Activated CD8-positive, alpha-beta T cell treated with anti-CD3 and anti-CD28 coated beads for 36 hours (primary cell): ENCODE measurements at places on chromosomes 6 and 20. TPM values are rescaled to one million over a fixed set of nuclear protein-coding genes. Genes with fewer than 3 reads are reported as not detected.
A peak's percentile ranks its signal among the peaks of the same experiment; 100 is the strongest.

NKAIN4 gene
- not detected for total RNA-seq

- DNase-seq: no peak
Measured at GRCh38 chr20:43765916-43766315, 39.1 kb upstream of the GTSF1L start.

CCN6 gene
- not detected for total RNA-seq

SPTLC3 gene
- total RNA-seq: 0.72 TPM

DNA sequence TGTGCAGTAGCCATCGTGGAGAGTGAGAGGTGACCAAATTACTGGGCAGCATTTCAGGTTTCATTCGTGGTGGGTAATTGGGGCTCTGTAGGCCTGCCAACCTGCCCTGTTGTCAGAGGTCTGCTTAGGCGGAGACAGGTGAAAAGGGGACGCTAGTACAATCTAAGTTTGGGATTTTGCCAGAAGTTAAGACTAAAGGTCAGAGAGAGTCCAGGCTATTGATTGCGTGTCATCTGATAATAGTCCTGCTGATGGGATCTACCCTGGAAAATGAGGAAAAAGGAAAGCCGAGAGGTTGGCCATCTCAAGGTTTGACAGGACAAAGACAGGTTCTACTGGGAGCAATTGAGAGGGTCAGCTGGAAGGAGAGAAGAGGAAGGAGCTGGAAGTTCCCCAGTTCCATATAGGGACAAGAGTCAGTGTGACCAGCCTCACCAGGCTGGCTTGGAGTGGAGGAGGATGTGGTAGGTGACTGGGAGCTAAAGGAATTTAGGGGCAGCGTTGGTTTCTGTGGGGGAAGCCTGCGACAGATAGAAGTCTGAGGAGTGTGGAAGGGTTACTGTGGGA is 10.9 kb downstream of the ARFGEF2 start:
- DNase-seq: no peak

- DNase-seq: no peak
Measured at GRCh38 chr20:7637184-7637583, 303.1 kb downstream of the HAO1 start.

GRCh38 chr20:20820104-20820503 is 107.7 kb upstream of the RALGAPA2 start:
- no peak for DNase-seq

- no peak for DNase-seq
Measured at GRCh38 chr6:16966791-16967469, 134.9 kb upstream of the STMND1 start.

DNA sequence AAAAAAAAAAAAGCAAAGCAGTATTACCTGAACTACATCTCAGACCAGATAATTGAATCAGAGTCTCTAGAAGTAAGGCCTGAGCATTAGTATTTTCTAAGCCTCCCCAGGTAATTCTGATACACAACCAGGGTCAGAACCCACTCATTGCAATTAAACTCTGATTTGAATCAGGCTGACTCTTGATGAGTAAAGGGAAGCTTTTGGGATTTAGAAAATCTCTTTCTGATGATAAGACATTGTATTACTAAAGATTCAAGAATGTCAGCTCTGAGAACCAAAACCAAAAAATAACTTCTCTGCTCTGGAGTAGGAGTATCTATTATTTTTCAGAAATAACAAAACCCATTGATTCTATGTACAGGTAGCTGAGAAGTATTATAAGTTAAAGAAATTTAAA is 100.1 kb upstream of the COL21A1 start:
- no peak for DNase-seq

GRCh38 chr6:80348263-80348662 is 241.8 kb downstream of the BCKDHB start:
- no peak for DNase-seq

- DNase-seq: no peak
Measured at GRCh38 chr6:125988280-125988679, 1.9 kb downstream of the TRMT11 start.

SCAF8 gene
- 31.3 TPM for total RNA-seq

DNA sequence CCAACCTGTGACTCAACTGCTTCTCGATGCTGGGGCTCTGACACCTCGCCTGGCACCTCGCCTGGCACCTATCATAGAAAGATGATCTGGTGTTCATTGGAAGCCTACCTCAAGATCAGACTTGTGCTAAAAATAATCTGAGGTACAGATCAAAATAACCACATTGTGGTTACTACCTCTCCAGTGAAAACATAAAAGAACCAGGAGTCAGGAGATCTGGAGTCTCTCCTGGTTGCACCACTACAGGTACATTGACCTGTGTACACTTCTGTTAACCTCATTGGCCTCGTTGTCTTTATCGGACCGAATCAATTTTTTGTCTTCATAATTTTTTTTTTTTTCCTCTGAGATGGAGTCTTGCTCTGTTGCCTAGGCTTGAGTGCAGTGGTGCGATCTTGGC is 695.9 kb downstream of the HDGFL1 start:
- DNase-seq: no peak

DNA sequence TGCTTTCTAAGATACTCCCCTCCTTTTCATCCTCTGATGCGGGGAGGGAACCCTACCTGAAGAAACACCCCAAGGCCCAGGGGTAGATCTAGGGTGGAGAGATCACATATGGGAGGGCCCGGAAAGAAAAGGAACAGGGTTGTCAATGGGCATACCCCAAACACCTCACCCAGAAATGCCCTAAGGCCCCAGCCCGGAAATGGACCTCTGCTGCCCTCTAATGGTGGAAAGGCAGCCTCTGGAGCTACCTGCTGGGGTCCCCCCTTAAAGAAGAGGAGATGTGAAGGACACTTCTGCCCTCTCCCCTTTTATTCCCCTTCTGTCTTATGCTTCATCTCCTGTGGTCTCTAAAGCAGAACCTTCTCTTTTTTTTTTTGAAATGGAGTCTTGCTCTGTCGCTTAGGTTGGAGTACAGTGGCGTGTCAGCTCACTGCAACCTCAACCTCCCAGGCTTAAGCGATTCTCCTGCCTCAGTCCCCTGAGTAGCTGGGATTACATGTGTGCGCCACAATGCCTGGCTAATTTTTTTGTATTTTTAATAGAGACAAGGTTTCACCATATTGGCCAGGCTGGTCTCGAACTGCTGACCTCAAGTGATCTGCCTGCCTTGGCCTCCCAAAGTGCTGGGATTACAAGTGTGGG is 458 bp upstream of the ARMC12 start:
- peak; percentile 91 for DNase-seq

DNA sequence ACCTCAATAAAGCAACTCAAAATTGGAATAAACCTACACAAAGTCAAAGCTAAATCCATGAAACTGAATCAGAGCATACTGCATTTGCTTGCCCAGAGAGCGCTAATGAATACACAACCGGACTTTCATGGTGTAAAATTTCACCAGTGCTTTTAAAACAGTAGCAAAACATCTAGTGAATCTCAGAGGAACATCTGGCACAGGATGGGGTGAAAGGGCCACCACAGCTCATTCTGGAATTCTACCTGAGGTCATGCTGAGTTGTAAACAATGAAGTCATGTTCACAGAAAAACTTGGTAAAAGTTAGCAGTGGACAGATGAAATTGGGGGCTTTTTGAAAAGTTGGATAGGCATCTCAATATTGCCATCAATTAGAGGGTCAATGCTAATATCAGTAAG is 125.6 kb upstream of the STXBP5 start:
- DNase-seq: no peak

DNA sequence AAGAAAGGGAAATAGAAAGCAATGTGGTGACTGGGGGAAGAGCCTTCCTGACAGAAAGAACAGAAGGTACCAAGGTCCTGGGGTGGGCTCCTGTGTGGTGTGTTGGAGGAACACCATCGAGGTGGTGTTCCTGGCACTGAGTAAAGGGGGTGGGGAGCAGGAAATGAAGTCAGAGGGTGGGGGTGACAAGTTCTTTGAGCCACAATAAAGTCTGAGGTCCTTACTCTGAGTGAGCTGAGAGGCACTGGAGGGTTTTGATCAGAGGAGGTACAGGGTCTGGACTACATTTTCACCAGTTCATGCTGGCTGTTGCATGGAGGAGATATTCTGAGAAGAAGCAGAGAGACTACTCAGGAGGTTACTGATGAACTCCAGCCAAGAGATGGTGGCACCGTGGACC is 198.2 kb downstream of the GMPR start:
- DNase-seq: peak; percentile 61

- no peak for DNase-seq
Measured at GRCh38 chr20:57553376-57554018, 7.4 kb upstream of the PCK1 start.

GRCh38 chr6:168865-169455 is 123.3 kb upstream of the DUSP22 start:
- DNase-seq: no peak

DNA sequence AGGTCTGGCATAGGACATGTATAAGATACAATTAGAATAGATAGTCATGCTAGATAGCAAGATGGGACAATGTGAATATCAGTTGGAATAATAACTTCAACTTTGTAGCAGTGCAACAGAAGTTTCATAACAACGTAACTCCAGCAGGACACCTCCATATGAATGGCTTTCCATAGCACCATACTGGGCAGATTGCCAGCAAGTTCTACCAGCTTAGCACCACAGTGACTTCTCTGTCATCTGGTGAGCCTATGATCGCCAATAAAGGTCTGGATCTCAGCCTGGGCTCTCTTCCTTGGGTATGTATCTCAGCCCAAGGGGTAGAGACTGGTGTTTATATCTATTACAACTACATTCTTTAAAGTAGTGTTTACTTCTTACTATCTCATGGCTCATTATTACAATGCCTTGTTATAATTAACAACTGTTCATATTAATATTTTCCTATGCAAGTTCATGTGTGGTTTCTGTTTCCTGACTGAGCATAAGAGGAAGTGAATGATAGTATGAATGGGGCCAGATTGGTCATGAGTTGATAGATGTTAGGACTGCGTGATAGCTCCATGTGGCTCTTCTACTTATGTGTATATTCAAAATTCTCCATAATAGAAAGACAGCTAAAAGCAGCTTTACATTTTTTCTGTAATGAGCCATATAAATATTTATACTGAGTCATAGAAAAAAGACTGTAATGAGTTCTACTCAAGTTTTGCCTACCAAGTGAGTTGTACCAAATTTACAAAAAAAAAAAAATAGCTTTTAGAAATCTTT is 22.9 kb downstream of the HTR1B start:
- no peak for DNase-seq

MUCL3 gene
- not detected for total RNA-seq

GRCh38 chr6:141541581-141542324 is 591.0 kb upstream of the GJE1 start:
- DNase-seq: no peak

DNA sequence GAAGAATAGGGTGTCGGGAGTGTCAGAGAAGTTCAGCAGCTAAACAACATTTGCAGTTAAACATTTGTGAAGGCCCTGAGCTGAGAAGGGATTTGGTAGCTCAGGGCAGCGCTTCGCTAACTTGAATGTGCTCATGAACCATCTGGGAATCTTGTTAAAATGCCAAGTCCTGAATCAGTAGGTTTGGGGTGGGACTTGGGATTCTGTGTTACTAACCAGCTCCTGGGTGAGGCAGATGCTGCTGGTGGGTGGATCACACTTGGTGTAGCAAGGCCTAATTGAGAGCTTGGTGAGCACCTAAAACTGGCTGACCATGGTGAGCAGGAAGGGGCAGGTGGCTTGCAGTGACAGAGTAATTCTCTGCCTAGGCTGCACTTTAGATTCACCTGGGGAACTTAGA is 5.9 kb downstream of the PTPRA start:
- DNase-seq: no peak

- peak; percentile 69 for DNase-seq
Measured at GRCh38 chr6:149065658-149066556, 251.6 kb upstream of the TAB2 start.

- no peak for DNase-seq
Measured at GRCh38 chr20:57536771-57537724, 12.1 kb upstream of the CTCFL start.

DNA sequence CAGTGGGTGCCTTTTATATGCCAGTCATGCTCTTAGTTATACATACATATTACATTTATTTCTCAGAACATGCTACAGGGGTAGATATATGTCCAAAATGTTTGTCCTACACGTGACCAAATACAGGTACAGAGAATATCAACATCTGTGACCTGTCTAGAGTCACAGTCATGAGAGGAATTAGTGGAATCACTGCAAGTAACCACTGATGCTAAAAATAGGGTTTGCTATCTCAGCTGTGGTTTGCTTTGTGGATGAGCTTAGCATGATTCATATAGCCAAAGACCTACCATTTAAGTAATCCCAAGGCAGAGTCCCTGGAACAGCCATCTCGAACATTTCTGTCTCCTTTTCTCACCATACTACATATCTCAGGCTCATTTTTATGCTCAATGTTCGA is 32.3 kb downstream of the GSTA3 start:
- DNase-seq: no peak

PRKN gene
- total RNA-seq: 1.4 TPM

DNA sequence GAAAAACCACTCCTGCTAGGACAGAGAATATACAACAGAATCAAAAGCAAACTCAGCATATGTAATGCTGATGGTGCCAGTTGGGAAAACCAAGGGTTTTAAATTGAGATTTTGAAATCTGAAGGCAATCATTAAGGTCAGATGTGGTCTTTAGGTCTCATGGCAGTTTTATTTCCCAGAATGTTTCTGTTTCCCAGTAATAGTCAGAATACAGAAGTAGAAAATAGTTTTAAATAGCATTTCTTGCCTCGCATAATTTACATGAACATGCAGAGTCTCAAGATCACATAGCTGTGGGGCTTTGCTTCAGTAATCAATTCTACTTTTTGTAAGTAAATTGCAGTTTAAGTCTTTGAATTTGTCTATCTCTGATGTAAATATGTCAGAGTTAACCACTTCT is 58.1 kb downstream of the RNF144B start:
- DNase-seq: no peak

DNA sequence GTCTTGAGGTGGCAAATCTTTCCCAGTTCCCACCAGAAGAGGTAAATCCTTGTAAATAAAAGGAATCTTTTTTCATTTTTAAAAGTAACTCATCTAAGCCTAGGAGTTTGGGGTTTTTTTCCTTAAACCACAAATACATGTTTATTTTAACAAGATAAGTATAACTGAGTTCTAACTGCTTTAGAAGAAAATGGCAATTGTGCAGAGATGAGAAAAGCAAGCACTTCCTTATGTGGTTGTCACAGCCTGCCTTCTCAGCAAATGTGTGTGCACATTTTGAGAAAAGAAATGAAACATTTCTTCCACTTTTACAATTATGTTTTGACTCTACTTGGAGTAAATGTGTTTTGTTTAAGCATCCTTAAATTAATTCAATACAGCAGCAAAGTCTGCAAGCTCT is 17.7 kb downstream of the HCK start:
- DNase-seq: no peak

- peak; percentile 22 for DNase-seq
Measured at GRCh38 chr6:157316871-157317814, 6.2 kb downstream of the TMEM242 start.

- DNase-seq: no peak
Measured at GRCh38 chr6:160177220-160177619, 55.6 kb downstream of the SLC22A1 start.

TMEM200A gene
- total RNA-seq: 0.20 TPM

UNC93A gene
- total RNA-seq: not detected

DNA sequence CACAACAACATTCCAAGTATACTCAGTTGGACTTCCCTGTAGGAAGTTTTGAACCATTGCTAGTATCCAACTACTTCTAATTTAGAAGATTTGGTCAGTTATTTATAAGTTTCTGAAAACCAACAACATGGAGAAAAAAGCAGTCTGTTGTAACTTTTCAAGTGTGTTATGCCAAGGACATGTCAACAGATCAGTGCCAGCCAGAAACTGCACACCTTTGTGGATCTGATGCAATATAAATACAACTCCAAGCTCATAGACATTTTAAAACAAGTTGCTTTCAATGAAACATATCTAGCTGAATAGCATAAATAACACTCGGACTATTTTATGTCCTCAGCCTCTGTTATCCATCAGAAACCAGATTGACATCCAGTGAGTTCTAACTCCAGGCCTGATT is 58.3 kb upstream of the CARMIL1 start:
- DNase-seq: no peak
